ENCODE measurements at places on chromosomes 7 and 10. TPM values are rescaled to one million over a fixed set of nuclear protein-coding genes. Genes with fewer than 3 reads are reported as not detected.
A peak's percentile ranks its signal among the peaks of the same experiment; 100 is the strongest.

The TMEM196 gene
- not detected for total RNA-seq

The PRKAG2 gene
- total RNA-seq = 120 TPM

DNA sequence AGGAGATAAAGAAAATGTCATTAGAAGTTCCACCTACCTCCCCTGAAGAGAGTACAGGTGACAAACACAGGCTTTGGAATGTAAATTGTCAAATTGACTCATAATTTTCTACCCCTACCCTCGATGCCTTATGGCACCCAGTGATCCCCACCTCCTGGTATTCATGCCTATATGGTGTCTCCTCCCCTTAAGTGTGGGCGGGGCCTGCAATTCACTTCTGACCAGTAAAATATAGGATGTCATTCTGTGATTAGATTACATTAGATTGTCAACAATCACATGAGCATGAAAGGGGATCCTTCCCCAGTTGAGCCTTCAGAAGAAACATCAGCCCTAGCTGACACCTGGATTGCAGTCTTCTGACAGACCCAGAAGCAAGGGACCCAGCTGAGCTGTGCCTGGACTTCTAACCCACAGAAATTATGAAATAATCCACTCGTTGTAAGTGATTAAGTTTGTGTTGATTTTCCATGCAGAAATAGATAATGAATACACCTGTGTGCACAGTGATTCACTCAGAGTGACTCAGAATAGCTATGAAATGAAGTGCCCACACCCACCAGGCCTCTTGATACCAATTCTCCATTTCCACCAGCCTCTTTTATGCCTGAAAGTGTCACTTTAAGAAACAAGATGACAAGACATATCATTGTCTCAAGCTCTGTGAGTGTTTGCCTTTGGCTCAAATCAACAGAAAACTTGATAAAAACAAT lies 8.5 kb upstream of the SLC39A12 start:
- DNase-seq = no peak

- DNase-seq = no peak
These were observed 77.0 kb upstream of the NMT2 start for GRCh38 chr10:15245530-15245929.

DNA sequence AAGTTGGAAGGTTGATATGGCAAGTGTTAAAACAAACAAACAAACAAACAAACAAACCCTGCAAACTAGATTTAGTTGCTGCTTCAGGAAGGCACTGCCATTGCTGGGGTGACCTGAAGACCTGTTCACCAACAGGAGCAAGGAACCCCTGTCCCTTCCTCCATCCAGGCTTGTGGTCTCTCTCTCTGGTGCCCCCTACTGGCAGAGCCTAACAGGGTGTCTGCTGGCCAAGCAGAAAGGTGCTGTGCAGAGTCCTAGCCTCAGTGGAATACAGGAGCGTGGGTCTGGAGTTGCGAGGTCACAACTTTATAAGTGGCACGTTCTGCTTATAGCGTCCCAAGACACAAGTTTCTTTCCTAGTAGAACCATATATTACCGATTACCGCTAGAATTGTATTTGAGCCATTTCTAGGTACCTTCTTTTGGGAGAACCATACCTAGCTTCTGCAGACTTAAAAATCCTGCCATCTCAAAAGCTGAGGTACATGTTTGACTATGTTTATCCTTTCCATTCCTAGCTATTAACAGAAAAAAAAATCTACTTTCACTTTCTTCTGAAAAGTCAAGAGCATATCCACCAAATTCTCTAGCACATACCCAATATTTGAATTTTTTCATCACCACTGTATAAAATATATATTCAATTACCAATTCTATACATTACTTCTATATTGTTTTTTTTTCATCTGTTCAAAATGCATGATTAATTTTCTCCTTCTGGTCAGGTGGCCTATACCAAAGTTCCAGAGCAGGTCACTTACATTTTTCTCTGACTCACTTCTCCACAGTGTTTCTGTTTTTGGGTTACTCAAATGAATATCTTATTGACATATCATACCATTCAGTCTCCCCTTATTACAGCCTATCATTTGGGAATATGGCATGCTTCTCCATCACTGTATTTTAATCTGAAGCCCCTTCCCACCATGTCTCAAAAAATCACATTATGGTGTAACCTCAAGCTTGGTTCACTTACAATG lies 29.1 kb upstream of the CALD1 start:
- DNase-seq = peak; percentile 49

GRCh38 chr10:126256864-126257263 lies 131.4 kb downstream of the ADAM12 start:
- DNase-seq = no peak

DNA sequence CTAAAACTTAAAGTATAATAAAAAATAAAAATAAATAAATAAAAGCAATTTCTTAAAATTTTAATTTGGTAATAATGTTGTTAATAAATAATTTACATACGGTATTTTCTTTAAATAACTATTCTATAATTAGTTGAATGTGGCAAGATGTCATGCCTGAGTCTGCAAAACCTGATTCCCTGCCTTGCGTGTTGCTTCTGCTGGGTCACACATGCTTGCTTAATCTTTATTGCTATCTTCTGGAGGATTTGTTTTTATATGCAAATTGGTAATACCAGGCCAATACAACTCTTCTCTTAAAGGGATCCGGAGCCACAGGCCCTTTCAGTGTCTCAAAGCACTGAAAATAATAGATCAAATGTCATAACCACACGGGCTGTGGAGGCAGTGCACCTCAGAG lies 59.4 kb upstream of the ABCB5 start:
- DNase-seq = no peak

GRCh38 chr10:122949296-122949695 lies 4.7 kb downstream of the C10orf88 start:
- DNase-seq = no peak
